ENCODE measurements at places on chromosomes 1 and 21.

DNA sequence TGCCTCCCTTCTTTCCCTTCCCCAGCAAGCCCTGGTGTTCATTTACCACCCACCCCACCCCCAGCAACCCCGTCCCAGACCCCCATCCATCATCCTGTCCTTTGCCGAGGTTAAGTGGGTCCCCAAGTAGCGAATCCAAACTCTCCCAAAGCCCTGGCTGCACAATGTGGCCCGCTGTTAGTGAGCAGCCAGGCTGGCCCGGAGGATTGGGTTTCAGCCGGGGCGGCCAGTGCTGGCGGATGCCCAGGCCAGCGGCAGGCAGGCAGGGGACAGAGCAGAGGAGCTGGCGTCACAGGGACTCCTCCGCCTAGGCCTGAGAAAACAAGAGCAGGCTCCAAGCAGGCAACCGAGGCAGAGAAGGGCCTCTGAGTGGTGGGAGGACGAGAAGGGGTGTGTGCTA, 61.4 kb downstream of the EPHB2 start:
- DNase-seq: no peak

GRCh38 chr1:66058558-66058957, 265.9 kb downstream of the PDE4B start:
- DNase-seq: no peak

GRCh38 chr1:26921126-26921539, 410 bp upstream of the NUDC start:
- no peak for DNase-seq

- no peak for DNase-seq
Observed at GRCh38 chr1:91749788-91750231, 136.1 kb downstream of the TGFBR3 start.

GRCh38 chr21:33033094-33033951, 7.6 kb downstream of the OLIG2 start:
- DNase-seq: no peak

DNA sequence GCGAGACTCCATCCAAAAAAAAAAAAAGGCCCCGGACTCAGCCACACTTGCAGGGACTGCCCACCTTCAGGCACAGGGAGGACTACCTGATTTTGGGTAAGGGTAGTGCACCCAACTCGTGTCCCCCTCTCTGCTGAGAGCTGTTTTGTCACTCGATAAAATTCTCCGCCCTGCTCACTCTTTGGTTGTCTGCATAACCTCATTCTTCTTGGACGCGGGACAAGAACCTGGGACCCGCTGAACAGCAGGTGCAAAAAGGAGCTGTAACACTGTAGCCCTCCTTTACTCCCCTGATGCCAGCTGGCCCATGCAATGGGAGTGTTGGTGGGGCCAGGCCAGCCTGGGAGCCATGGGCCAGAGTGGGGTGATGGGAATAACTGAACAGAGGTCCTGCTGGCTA, 10.6 kb downstream of the S100B start:
- DNase-seq: no peak

- no peak for DNase-seq
Observed at GRCh38 chr1:64826991-64827390, 82.1 kb downstream of the RAVER2 start.

- peak; percentile 56 for DNase-seq
Observed at GRCh38 chr1:160567858-160568682, 11.2 kb downstream of the CD84 start.

- no peak for DNase-seq
Observed at GRCh38 chr1:55836086-55836485, 620.9 kb upstream of the USP24 start.

DNA sequence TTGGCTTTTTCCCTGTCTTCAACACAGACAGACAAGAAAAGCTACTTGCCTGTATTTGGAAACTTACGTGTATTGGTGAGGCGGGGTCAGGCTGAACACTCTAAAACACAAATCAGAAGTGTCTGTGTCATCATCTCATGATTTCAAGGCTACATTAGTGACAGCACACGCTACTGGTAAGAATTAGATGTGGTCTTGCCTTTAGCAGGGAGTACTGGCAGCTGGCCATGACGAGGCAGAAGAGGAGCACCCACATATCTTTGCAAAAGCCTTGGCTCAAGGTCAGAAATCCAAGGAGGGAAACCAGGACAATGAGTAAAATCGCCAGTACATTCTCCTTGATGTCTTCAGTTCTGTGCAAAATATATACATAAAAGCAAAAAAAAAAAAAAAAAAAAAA, 77.7 kb downstream of the PCNX2 start:
- DNase-seq: no peak

GRCh38 chr1:68442006-68442405, 7.7 kb downstream of the RPE65 start:
- no peak for DNase-seq

DNA sequence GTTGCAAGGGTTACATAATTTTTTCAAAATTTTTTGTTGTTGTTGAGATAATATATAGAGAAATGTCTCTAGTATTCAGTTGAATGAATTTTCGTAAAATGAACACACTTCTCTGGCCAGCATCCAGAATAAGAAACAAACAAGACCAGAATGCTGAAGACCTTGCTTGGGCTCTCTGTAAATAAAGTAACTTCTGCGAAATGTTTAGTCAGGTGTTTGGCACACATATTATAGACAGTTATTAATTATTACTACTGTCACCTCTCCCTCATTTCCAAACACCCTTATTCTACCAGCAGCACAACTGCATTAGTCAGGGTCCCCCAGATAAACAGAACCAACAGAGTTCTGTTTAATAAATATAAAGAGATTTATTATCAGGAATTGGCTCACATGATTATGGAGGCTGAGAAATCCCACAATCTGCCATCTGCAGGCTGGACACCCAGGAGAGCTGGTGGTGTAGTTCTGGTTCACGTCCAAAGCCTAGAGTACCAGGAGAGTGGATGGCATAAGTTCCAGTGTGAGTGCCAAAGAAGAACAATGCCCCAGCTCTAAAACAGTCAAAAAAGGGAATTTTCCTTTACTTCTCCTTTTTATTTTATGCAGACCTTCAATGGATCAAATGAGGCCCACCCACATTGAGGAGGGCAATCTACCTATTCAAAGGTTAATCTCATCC, 44.1 kb upstream of the KCND3 start:
- DNase-seq: no peak

GRCh38 chr1:81221564-81221963, 579.2 kb upstream of the ADGRL2 start:
- DNase-seq: no peak

DNA sequence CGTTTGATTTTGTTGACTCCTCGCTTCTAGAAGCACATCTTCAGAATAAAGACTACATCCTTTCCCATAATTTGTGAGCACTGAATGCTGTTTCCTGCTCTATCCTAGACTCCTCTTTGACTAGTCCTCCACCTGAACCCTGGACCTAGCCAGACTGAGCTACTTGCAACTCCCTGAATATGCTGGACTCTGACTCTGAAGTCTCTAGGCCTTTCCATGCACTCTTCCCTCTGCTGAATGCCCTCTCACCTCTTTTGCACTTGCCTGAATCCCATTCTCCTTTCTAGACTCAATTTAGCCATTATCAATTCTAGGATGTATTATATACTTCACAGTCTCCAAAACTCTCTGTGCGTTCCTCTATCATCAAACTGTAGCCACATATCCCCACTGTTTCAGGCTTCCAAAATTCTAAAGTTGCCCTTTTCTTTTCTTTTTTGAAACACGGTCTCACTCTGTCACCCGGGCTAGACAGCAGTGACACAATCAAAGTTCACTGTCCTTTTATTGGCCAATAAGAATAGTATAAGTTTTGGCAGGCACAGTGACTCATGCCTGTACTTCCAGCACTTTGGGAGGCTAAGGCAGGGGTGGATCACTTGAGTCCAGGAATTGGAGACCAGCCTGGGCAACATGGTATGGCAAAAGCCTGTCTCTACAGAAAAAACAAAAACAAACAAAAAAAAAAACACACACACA, 127.0 kb downstream of the LTN1 start:
- no peak for DNase-seq

- no peak for DNase-seq
Observed at GRCh38 chr1:241129207-241129960, 227.6 kb downstream of the RGS7 start.

DNA sequence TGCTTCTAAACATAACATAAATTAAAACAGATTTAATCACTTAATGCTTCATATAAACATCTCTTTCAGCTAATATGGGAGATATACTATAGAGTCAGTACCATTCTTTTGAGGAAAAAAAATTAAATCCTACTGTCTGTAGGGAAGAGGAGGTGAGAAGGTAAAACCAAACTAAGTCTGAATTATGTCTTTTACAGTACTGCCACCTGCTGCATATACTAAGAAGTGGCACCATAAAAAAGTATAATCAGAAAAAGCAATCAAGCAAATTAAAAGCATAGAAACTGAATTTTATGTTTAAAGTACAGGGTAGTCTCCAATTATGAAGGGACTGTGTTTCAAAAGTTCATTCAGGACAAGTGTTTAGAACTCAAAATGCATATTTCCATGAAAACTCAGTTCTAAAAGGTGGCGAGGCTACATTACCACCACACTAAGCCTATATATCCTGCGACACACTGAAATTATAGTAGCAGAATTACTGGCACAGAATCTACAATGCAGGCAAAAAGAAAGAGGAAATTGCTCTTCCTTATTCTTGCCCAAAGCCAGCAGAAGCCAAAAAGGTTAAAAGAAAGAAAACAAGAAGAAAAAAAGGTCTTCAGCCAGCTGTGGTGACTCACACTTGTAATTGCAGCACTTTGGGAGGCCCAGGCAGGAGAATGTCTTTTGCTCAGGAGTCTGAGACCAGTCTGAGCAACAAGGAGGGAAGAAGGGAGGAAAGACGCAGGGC, 9.0 kb downstream of the NSL1 start:
- no peak for DNase-seq

DNA sequence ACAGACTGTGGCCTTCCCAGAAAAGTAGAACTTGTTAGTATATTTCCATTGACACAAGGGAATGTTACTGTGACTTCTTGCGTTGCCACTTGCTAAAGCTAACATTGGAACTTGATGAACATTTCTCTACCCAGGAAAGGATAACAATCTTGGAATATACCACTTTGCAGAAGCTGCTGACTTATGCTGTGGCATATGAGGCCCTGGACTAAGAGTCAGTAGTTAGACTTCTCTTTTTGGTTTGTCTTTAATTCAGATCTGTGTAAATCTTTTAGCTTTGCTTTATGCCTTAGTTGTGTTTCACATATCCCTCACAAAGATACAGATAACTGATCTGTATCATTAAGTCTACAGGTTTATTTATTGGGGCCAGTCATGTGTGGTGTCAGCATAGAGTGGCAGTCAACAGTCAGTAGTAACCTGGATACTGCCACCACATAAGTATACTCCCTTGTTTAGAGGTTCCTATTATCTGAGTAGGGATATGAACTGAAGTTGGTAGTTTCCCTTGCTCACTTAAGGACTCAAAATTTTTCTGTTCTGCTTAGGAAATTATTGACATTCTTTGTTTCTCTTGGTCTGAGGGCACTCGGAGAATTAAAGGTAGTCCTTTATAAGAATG, 14.7 kb downstream of the RNF2 start:
- DNase-seq: no peak

- DNase-seq: no peak
Observed at GRCh38 chr1:85801520-85801919, 93.3 kb upstream of the ZNHIT6 start.

DNA sequence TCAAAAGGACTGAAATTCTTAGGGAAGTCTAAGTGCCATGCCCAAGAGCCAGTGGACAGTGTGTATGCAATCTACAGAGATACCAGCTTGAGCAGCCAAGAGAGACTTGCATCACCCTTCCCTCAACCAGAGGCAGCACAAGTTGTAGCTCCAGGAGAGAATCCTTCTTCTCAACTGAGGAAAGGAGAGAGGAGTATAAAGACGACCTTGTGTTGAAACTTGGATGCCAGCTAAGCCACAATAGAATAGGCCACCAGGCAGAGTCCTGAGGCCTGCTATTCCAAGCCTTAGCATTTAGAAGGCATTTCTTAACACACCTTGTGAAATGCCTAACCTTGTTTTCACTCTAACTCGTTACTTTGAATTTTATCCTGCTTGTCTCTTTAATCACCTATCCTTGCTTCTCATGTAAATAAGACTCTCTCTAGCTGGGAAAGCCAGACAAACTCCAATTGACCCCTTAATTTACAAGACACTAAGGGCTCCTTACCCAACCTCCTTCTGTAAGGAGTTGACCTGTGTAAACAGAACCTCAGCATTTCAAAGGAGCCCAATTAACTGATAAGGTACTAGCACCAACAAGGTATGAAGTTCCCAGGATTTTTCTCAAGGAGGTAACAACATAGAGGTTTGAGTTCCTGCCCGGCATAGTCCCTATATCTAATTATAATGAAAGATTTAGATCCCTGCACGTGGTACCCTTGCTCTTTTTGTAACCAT, 738.8 kb downstream of the AMY1C start:
- no peak for DNase-seq

DNA sequence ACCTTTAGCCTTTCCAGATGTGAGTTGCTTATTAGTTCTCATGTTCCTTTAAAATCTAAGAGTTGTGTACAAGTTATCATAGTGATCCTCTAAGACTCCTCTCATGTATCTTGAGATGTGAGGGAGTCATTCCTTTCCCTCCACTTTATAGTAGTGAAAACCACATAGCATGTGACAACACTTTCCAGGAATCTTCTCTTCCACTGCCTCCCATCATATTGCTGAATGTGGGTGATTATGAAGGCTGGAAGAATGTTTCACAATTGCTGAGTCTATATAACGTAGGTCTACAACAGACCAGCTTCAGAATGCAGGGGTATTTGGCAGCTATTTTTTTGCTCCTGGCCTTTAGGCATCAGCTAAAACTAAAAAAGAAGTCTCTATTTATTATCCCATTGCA, 44.7 kb upstream of the LRRC7 start:
- DNase-seq: no peak

- DNase-seq: no peak
Observed at GRCh38 chr1:20474333-20474975, 11.6 kb downstream of the CAMK2N1 start.

DNA sequence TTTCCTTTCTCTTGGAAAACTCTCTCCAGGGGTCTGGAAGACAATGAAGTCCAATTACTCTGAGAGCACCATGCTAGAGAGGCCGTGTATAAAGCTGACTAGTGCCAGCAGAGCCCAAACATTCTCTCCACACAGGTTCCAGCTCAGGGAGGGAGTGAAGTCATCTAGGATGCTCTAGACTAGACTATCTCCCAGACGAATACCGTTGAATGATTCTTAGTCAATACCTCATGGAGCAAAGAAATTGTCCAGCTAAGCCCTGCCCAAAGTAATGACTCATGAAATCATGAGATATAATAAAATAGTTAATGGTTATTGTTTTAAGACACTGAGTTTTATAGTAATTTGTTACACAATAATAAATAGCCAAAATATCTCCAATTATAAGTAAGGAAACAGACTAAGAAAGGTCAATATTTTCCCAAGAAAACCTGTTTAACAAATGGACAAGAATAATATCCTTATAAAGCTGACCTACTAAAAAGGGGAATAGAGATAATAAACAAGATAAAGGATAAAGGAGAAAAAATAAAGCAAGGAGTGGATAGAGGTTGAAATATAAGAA, 163.9 kb upstream of the LRRC7 start:
- DNase-seq: no peak

- DNase-seq: no peak
Observed at GRCh38 chr21:40638466-40639251, 208.3 kb downstream of the DSCAM start.
